ENCODE measurements at places on chromosomes 1 and 21.

GRCh38 chr21:36747815-36748383, 49.0 kb downstream of the SIM2 start:
- peak; percentile 82 for DNase-seq

DNA sequence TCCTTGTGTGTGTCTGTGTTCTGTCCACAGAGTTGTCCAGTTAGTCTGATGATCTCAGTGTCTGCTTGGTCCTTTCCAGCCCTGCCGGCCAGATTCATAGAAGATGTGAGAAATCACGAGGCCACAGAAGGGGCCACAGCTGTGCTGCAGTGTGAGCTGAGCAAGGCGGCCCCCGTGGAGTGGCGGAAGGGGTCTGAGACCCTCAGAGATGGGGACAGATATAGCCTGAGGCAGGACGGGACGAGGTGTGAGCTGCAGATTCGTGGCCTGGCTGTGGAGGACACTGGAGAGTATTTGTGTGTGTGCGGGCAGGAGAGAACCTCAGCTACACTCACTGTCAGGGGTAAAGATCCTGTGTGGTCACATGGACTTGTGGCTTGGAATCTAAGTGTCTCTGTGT, 95.8 kb downstream of the OBSCN start:
- DNase-seq = peak; percentile 6

DNA sequence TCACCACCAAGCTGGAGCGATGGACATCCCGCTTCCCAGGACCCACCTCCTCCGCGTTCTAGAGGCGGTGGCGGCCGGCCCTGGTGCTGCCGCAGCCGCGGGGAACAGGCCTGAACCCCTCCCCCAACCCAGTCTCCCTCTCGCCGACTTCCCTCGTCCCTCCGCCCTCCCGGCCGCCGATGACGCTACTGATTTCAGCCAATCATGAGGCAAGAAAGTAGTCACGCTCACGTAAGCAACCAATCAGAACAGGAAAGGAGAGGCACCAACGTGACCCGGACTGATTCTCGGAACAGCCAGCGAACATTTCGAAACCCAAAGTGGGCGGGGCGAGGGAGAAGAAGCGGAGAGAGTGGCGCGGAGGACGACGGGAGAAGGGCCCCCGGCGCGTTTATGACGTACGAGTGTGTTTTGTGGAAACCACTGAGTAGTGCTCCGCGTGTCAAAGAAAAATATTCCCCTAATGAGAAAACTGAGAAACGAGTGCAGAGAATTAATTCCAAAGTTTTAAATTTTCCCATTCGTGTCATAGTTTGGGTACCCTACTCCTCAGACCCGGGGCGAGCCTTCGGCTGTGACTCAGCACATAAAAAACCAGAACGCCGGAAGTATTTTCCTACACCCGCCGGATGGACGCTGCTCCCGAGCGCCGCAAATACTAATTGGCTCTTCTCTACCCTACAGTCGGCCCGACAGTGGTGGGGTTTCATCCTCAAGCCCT, at the start of gene NRDC:
Gene NRDC, minus strand, starts transcription at position 112 of the 721 bp plus-strand sequence. CDS start 112 bp downstream, outside the sequence.
- DNase-seq = peak; percentile 95

DNA sequence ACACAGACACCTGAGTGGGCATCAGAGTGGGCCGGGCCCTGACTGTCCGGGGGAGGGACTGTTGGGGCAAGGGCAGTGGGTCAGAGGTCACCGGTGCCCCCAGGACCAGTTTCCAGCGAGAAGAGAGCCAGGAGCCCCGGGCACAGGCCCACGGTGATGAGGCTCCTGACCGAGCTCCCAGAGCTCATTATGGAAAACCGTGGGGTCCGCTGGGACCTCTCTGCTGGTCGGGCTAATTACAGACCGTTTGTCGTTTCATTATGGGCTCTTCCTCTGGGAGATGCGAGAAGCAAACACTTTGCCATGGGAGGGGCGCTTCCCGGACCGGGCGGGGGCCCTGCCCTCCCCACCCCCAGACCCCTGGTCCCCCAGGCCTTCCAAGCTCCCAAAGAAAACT, 12.0 kb upstream of the TTLL10 start:
- no peak for DNase-seq

- no peak for DNase-seq
Observed at GRCh38 chr1:37850352-37850955, 8.9 kb downstream of the MTF1 start.

DNA sequence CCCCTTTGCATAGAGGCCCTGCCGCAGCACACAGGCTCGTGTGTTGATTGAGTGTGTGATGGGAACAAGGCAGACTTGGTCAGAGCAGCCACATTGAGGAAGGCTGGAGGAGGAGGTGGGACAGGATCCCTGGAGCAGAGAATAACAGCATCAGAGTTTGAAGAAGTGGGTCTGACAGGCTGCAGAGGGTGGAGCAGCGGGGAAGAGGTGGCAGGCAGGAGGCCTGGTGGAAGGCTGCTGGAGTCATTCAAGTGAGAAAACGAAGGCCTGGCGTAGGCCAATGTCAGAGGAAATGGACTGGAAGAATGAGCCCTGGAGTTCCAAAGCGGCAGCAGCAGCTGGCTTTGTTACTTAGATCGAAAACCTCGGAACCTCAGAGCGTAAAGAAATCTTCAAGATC, 115.0 kb upstream of the GRIK3 start:
- DNase-seq = peak; percentile 60

DNA sequence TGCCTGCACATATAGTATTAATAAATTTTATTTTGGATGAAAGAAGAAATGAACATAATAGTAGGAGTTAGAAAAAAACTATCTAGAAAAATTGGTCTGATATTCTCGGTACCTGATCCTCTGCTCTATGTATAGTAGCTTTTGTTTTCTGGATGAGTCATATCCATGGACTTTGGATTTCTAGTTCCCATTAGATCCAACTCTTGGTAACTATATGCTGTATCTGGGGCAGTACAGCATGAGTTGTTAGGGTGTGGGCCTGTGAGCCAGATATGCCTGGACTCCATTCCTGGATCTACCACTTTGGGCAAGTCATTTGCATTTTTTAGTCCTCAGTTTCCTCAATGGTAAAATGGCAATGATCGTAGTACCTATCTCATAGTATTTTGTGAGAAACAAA, 372.2 kb upstream of the PKN2 start:
- no peak for DNase-seq

DNA sequence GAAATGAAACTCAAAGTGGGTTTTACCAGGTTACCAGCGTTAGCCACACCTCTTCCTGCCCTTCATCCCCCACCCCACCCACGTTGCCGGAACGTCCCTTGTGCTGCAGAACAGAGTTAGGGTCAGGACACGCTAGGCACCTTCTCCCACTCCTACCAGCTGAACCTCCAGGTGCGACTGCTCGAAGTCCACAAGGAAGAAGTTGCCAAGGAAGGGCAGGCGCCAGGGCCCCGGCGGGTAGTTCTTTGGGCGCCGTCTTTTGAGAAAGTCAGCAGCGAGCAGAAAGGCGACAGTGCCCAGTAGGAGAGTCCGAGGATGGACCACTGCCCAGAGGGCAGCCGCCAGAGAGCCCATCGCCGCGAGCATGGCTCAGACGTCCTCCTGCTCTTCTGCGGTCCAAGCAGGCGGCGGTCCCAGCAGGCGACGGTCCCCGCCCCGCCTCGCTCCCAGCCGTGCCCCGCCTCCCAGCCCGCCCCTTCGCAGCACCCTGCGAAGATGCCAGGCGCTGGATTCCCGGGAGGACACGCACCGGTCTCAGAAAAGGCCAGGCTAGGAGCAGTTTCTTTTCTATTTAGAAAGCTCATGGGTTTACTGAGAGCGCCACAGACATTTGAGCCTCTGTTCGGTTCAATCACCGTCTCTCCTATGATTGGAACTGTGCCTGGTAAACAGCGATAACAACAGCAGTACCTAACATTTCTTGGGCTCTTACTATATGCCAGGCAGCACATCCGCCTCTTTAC, at the start of gene CYP2J2:
Gene CYP2J2, minus strand, starts transcription at position 393 of the 743 bp plus-strand sequence. Its CDS starts 27 bp downstream, at position 366.
- DNase-seq = peak; percentile 53

Data from BE2C (cell line).